ENCODE measurements at places on chromosomes 1 and 21.

GRCh38 chr1:70034403-70034802 lies 171.0 kb downstream of the LRRC40 start:
- DNase-seq, result peak; percentile 61

- DNase-seq, result no peak
Measured at GRCh38 chr1:84086189-84086588, 57.9 kb upstream of the PRKACB start.

- DNase-seq, result no peak
Measured at GRCh38 chr1:155177918-155178281, 4.3 kb downstream of the TRIM46 start.

GRCh38 chr1:185450060-185450788 lies 133.2 kb upstream of the IVNS1ABP start:
- DNase-seq, result no peak

GRCh38 chr1:18304151-18304869 lies 176.4 kb upstream of the KLHDC7A start:
- DNase-seq, result no peak

GRCh38 chr1:53393325-53393792 lies 65.5 kb upstream of the LRP8 start:
- peak; percentile 30 for DNase-seq

DNA sequence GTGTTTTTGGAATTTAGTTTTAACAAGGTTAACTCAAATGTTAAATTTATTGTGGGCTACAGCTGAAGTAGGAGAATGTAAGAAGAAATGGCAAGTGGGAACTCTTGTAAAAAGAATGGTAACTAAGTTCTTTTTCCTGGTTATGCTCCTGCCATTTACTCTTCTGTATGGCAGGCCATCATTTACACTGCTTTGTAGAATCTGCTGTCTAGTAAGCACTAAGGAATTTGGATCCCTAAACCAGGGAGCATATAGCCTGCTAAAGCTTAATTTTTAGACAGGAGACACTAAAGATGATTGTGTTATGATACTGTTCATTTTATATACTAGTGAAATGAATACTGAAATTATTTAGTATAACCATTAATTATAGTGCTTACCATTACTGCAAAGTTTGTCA lies 85.3 kb downstream of the CAMTA1 start:
- peak; percentile 12 for DNase-seq

DNA sequence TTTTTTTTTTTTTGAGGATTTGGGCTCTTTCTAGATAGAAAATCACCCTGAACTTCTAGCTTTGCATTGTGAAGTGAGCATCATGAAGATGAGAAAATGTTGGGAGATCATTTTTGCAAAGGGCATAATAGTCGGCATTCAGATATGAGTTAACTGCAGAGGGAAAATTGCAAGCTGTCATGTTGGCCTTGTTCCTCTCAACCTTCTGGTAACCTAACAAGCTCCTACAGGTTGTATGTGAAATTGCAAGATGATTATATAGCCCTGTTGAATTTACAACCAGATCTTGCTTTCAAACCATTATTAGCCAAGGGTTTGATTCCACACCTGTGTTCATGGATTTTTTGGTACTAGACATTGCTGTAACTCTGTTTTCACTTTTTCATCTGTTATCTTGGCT lies 2.2 kb downstream of the ELOA start:
- no peak for DNase-seq

GRCh38 chr1:157240495-157241184 lies 102.4 kb upstream of the ETV3 start:
- DNase-seq, result no peak

GRCh38 chr1:230939806-230940489 lies 38.7 kb downstream of the TTC13 start:
- no peak for DNase-seq

All from HFF-Myc (cell line).